Stimulated activated CD4-positive, alpha-beta T cell treated with anti-CD3 and anti-CD28 coated beads, Interleukin-1b, Interleukin-23, amount 100 ng/mL, for 1 hour (primary cell): ENCODE measurements at places on chromosomes 13 and 19.

GRCh38 chr19:31154021-31154420 is 195.2 kb downstream of the TSHZ3 start:
- no peak for DNase-seq

DNA sequence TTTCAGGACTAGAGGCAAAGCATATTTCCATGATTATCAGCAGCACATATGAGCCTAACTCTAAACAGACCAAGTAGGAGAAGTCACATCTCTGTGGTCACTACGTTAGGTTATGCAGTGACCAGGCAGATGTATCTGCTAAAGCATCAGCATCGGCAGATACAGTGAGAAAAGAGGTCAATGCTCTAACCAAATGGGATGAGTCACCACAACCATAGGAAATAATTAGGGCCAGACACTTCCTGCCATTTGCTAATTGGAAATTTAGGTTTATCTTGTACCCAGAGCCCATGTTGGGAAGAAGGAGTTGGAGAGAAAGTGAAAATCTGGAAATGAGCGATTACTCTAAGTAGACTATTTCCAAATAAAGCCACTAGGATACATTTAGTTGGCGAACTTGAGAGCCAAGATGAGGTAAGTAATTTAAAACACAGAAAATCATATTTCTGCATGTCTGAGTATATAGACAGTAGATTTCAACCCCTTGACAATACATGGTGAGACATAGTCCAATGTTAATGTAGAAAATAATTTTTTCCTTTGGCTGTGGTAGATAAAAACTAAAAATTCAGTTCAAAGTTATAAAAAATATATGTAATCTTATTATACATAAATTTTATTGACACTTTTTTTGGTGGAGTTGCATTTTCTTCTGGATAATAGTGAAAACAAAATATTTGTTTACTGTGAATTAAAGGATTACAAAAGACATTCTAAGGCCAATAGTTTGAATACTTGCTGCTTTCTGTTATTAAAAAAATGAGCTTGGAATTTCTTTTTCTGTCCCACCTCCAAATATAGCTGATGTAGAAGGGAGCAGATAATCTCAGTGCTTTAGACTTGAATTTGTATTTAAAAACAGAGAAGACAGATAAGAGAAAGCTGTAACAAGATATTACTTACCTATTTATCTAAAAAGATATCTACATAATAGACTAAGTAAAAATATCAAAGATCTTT is 104.4 kb upstream of the CSNK1A1L start:
- no peak for DNase-seq

- DNase-seq: no peak
Observed at GRCh38 chr13:108566413-108567170, 62.8 kb upstream of the MYO16 start.

GRCh38 chr19:3482507-3483225 is 575 bp downstream of the SMIM44 start:
- no peak for DNase-seq

GRCh38 chr13:114044486-114044885 is 70.6 kb upstream of the C13orf46 start:
- DNase-seq: no peak

DNA sequence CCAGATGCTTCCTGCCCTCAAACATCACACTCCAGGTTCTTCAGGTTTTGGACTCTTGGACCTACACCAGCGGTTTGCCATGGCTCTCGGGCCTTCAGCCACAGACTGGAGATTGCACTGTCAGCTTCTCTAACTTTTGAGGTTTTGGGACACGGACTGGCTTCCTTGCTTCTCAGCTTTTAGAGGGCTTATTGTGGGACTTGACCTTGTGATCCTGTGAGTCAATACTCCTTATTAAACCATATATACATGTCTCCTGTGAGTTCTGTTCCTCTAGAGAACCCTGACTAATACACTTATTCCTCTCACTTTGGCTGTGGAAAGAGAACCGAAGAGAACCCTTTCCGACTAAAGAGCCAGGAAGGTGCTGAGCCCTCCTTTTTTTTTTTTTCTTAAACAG is 53.6 kb downstream of the LMO7 start:
- DNase-seq: no peak

DNA sequence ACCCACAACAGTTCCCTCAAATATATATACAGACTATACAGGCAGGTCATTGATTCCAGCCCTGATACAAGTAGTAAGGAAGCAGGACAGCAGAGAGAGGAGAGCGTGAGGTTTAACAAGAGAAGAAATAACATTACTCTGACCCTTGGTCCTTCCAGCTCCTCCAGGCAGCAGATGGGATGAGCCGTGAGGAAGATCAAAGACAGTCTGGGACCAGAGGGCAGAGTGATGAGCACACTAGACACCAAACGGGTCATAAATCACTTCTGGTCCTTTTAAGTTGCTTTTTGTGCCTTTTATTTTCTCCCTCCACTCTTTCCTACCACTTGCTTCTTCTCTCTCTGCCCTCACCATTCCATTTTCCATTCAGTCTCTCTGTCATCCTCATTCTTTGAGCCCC is 16.9 kb upstream of the MICU2 start:
- no peak for DNase-seq

GRCh38 chr19:54462655-54463530 is 685 bp downstream of the LENG9 start:
- DNase-seq: no peak
